Stimulated activated CD4-positive, alpha-beta T cell treated with anti-CD3 and anti-CD28 coated beads, TNF-alpha, amount 100 ng/mL, for 24 hours (primary cell): ENCODE measurements at places on chromosomes 1 and 21.

GRCh38 chr21:38355353-38355752 lies 98.6 kb downstream of the KCNJ15 start:
- DNase-seq = no peak

DNA sequence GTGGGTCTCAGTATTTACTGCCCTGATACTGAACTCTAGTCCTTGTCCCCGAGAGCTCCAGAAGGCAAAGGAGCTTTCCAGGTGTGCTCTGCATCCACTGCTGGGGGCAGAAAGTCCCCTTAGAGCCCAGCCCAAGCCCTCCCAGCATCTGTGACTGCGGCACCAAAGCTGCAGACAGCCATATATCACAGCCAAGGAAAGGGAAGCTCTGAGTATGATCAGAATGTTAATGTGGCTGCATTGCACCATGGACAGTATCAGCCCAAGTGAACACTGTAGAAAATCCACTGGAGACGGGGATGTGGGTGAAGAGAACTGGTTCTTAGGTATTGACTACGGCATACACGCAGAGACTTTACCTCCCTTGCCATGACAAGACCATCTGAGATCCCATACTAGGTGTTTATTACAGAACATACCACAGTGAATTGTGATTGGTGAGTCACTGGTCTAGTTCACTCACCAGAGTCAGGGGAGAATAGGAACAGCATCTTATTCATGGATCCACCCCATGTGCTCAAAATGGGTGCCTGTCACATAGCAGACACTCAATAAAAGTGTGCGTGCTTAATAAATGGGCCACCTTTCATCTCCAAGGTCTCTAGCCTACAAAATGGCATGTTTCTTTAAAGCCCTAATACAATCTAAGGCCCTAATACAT lies 170.3 kb downstream of the HHIPL2 start:
- DNase-seq = no peak

GRCh38 chr1:205344066-205344928 lies 12.4 kb downstream of the KLHDC8A start:
- no peak for DNase-seq

- DNase-seq = no peak
These were observed 51.8 kb downstream of the POU2F1 start for GRCh38 chr1:167272369-167272957.

- DNase-seq = no peak
These were observed 611.9 kb upstream of the ADAMTS5 start for GRCh38 chr21:27578741-27579265.

GRCh38 chr1:36467700-36468455 lies 3.7 kb upstream of the MRPS15 start:
- DNase-seq = no peak

GRCh38 chr1:182069028-182069466 lies 7.5 kb upstream of the ZNF648 start:
- DNase-seq = peak; percentile 18

DNA sequence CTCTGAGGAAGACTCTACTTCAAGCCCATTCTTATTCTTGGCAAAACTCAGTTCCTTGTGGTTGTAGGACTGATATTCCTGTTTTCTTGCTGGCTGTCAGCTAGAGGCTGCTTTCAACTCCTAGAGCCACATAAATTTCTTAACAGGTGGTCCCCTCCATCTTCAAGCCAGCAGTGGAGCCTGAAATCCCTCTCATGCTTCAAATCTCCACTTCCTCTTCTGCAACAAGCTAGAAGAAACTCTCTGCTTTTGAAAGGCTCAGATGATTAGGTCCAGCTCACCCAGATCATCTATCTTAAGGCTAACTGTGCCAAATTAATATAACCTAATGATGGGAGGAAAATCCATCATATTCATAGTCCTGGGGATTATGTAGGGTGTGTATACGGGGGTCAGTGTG lies 43.2 kb upstream of the CD34 start:
- no peak for DNase-seq

DNA sequence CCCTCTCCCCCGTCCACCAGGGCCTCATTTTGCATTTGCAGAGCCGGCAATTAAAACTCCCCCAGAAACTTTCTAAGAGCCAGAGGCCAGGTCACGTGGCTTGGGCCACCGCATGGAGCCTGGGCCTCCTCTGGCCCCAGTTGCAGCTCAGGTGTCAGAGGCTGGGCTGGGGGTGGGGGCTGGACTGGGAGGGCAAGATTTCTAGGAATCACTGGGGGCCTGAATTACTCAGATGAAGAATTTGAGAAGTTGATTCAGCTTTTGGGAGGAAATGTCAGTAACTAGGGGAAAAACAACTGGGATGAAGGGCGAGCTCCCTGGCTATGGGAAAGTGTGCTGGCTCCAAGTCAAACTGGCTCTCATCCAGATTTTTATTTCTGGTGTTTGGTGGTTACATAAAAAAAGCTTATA lies 151.0 kb downstream of the CDC7 start:
- DNase-seq = no peak

DNA sequence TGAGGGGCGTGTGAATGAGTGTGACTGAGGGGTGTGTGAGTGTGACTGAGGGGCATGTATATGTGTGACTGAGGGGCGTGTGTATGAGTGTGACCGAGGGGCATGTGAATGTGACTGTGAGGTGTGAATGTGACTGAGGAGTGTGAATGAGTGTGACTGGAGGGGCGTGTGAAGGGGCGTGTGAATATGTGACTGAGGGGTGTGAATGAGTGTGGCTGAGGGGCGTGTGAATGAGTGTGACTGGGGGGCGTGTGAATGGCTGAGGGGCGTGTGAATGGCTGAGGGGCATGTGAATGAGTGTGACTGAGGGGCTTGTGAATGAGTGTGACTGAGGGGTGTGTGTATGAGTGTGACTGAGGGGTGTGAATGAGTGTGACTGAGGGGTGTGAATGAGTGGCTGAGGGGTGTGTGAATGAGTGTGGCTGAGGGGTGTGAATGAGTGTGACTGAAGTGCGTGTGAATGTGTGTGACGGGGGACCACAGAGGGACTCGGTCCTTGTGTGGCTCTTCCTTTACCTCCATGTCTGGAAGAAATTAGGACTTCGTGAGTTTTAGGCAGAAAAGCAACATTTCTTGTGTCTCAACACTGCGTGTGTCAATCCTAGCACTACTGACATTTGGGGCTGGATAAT lies 105.8 kb downstream of the GLIS1 start:
- no peak for DNase-seq

DNA sequence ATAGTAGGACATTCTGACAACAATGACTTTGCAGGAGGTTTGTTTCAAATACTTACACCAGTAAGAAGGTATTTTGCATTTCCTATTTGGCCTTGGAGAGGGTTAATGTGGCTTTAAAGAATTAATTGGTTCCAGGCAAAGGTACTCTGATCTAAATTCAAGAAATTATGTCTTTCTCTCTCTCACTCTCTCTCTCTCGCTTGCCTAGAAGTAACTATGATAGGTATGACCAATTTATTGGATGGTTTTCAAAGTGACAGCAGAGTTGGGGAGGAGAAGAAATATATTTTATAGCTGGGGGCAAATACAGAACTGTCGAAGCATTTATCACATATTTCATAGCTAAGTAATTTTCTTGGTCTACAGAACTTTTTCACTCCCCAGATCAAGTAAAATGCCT lies 116.0 kb downstream of the ATP6V1G3 start:
- no peak for DNase-seq
